ENCODE measurements at places on chromosomes 2 and 18.

- no peak for DNase-seq
These were observed 94.9 kb downstream of the MBD2 start for GRCh38 chr18:54129448-54130067.

- no peak for DNase-seq
These were observed 1654.0 kb upstream of the ZEB2 start for GRCh38 chr2:146173934-146174333.

GRCh38 chr18:80202264-80202998, 44.9 kb downstream of the PARD6G start:
- DNase-seq: no peak

DNA sequence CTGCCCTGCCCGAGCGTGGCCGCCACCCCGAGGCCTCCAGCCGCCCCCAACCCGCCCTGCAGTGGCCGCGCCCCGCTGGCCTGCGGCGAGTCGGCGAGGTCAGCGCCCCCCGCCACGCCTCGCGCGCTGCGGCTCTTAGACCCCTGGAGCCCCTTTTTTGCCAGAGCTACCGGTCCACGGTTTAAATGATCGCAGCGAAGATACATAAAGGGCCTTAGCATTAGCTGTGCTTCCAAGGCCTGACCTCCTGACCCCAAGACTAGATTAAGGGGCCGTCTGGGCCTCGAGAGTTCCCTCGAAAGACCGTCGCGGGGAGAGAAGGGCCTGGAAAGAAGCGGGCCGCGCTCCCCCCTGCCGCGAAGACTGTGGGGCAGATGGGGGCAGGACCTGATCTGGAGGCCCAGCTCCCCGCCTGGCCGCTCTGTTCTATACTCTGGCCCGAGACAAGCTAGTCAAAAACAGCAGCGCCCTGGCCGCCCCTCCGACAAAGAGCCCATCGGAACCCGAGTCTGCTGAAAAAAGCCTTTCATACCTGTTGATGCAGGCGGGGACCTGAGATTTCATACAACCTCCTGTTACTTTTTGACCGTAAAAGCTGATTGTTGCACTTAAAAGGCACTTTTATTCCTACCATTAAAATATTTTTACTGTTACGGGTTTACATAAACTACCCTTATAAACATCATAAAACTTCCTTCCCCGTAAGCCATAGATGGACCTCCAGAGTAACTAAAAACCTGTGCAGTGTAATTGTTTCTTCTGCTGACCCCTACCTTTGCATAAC, 68.7 kb upstream of the PSMD14 start:
- no peak for DNase-seq

GRCh38 chr2:7089898-7090510, 172.8 kb downstream of the RNF144A start:
- no peak for DNase-seq

DNA sequence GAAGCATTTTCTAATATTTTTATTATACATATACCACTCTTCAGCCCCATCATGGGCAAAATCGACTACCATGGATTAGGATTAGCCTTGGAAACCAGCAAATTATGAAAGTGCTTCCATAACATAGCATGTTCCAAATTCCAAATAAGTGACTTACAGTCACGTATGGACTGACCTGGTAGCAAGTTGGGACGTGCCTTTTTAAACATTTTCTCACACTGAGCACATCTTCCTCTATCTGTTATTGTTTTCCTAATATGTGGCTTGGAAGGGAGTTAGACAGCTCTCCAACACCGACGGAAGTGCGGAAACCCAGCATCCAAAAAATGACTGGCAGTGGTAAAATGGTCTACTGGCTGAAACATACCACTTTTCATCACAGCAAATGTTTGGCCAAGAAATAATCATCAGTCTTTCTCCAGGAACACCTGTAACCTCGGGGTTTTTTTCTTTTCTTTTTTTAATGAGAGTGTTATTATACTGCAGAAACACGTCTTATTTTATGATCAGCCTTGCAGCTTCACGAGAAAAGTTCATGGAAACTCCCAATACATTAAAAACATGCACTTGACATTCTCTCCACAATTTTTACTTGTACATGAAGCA, 107.0 kb downstream of the IRS1 start:
- no peak for DNase-seq

DNA sequence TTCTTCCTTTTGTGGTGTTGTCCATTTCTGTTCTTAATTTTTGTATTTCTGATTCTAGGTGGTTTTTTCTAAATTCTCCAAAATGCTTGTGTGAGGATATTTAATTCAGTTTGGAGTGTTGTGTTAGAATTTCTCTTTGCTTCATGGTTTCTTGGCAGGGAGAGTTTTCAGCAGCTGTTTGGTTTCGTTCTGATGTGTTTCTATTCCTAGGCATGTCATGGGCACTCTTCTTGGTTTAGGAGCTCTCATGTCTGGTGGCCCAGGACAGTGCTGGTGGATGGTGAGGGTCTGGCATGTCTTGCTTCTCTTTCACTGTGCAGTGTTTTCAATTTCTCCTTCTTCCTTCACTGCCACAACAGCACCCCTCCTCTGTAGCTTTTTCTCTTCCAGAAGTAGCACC, 52.9 kb downstream of the OSBPL6 start:
- no peak for DNase-seq

DNA sequence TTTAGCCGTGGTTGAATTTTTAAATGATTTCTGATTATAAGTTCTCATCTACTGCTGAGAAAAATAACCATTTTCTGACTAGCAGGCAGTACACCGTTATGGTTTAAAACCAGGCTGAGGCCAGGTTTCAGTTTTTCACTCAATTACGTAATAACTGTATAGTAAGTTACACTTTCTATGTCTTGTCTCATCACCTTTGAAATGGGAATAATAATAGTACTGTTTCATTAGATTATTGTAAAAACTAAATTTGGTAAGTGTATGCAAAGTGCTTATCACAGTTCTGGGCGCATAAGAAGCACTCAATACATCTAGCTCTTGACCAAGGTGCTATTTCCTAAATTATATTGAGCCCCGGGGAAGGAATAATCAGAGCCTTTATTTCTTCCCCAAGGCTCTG, 76.8 kb downstream of the LIMS1 start:
- no peak for DNase-seq

DNA sequence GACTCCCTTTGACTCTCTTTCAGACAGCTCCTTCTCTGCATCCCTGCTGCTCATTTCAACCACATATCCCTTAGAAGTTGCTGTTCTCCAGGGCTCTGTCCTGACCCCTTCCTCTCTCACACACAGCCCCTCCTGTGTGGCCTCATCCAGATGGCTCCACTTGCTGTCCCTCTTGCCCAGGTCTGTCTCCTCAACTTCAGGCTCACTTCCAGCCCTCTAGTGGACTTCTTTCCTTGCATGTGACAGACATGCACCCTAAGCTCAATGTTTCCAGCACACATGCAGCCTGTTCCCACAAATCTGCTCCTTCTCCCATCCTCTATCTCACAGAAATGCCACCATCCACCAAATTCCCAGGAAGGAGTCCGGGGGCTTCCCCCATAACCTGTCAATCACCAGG, 9.0 kb upstream of the MRPL19 start:
- no peak for DNase-seq

All from T-helper 9 cell (primary cell).